ENCODE measurements at places on chromosomes 7 and 10.

GRCh38 chr7:106823631-106824030 lies 41.5 kb upstream of the PIK3CG start:
- DNase-seq, result no peak

DNA sequence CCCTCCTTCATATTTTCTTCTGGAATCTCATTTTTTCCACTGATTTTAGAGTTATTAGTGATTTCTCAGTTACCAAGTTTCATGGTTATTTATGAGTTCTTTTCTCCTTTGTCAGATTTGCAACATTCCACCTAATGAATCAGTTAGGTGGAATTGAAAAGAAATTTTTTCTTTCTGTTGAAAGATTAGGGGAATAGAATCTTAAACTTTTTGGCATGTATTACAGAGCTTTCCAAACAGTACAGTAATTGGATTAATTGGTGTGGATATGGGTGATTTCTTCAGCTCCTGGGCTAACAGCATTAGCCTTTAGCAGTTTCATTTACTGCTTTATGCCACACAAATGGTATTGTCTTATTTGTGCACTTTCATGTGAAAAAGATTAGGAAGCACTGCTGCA lies 17.0 kb downstream of the STAM start:
- DNase-seq, result no peak

DNA sequence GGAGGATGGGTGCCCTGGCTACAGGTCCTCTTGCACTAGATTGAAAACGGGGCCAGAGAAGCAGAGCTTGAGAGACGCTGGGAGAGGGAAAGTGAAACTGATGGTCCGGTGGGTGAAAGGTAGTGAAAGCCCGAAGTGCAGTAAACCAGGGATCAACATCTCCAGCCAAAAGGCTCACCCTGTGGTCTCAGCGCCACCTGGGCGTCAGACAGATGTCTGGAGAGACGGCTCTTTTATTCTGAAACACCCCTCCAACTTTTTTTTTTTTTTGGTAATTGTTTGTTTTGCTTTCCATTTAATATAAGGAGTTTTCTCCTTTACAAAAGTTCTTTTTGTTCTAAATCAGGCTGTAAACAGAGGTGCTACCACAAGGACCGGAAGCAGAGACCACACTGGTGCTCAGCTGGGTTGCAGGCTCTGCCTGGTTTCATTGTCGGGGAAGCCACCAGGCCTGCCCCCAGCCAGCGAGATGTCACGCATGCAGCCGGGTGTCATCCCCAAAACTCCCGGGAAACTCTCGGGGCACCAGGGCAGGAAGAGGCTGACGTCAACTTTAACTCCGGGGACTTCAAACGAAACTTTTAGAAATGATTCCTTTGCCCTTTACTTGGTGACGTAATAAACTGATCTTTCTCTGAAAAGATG lies 11.2 kb downstream of the IL2RA start:
- peak; percentile 61 for DNase-seq

GRCh38 chr7:36129048-36129534 lies 24.0 kb upstream of the EEPD1 start:
- peak; percentile 31 for DNase-seq

DNA sequence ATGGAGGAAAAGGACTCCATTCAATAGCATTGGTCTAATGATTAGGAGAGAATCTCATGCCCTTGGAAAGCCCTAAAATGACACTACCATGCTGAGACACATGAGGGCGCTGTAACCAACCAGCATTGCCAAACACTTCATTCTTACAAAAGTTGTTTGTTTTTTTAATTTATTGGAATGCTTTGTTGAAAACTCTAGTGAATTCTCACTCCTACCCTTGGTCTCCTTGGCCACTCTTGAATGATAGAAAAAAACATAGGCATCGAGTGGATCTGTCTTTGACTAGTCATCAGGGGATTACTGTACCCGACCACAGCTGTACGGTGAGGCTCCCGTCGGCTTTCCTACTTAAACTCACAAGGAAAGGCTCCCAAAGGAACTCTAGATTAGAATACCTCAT lies 29.3 kb upstream of the ADD3 start:
- peak; percentile 26 for DNase-seq

- no peak for DNase-seq
Observed at GRCh38 chr7:28390426-28390825, 21.9 kb upstream of the CREB5 start.

Measured in left cardiac atrium (tissue), 4 donors.